ENCODE measurements at places on chromosomes 3 and 15.

DNA sequence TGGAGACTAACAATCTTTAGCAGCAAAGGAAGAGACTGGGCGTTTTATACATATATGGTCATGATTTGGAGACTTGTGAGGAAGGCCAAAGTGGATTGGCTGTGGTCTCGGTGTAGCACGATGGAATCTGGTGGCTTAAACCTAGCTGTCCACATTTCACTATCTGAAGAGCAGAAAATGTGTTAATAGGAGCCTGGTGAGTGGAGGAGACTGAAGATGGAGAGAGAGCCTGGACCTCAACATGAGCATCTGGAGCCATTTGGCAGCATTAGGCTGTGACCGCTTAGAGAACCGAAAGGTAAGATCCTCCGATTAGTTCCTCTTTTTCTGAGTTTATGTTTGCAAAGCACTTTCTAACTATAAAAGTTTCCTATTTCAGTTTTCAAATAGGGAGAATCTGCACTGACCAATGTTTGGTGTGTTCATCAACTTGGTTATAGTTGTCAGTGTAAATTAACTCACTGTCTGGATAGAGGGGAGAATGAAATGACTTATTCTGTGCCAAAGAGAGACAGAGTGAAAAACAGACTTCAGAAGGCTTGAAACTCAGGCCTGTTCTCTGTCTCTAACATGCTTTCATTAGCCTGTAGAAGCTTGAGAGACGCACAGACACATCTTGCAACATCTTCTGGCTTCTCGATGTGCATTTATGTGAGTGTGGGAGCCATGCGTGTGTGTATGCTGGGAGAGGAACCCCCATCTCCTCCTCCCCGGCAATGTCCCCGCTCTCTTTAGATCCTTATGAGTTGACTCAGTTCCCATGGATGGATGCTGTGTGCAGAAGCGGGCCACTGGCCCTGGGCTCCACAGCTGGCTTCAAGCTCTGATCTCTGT lies 244.7 kb upstream of the TBL1XR1 start:
- no peak for DNase-seq

GRCh38 chr3:139715743-139716360 lies 38.1 kb upstream of the NMNAT3 start:
- peak; percentile 45 for DNase-seq

DNA sequence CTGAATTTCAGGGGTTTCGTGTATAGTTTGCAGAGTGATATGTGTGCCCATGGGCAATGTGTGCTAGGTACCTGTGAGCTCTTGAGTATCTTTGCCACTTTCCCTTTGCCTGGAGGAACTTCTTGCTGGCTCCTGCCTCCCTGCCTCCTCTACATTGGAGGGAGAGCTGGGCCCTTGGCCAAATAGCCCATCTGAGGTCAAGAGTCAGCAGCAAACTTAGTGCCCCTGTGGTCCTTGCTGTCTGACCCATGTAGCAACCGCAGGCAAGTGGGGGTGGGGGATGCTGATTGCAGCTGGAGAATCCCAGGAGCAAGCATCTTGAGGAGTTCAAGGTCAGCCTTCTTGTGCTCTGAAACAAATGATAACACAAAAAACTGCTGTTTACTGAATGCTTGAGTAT lies 5.4 kb upstream of the TBC1D21 start:
- no peak for DNase-seq

- no peak for DNase-seq
Observed at GRCh38 chr3:71244153-71244825, 339.2 kb downstream of the FOXP1 start.

- DNase-seq, result no peak
Observed at GRCh38 chr3:106208967-106209366, 340.2 kb upstream of the CBLB start.

GRCh38 chr15:69988541-69989225 lies 109.0 kb downstream of the TLE3 start:
- DNase-seq, result no peak

GRCh38 chr3:2643606-2644005 lies 466.6 kb downstream of the IL5RA start:
- DNase-seq, result no peak

GRCh38 chr15:41629463-41629862 lies 30.7 kb upstream of the MGA start:
- no peak for DNase-seq

GRCh38 chr15:100757661-100758060 lies 122.0 kb upstream of the ALDH1A3 start:
- DNase-seq, result no peak

DNA sequence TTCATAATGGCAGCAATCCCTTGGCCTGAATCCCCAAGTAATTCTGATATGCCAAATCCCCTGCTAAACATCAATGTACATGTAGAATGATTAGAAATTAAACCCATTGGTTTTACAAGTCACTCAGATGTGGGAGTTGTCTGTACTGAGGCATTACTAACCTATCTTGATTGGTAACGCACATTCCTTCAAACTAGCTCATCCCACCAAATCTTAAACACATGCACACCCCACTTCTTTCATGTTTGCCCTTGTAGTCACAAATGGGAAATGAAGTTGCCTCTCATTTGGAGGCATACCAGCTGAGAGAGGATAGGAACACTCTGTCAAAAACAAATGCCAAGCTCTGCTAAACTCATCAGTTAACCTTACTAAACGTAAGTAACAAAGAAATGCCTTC lies 29.1 kb upstream of the MAN2C1 start:
- DNase-seq, result no peak

GRCh38 chr15:63503739-63504246 lies 600 bp upstream of the USP3 start:
- DNase-seq, result peak; percentile 63

GRCh38 chr3:25870452-25870851 lies 80.6 kb downstream of the OXSM start:
- no peak for DNase-seq

DNA sequence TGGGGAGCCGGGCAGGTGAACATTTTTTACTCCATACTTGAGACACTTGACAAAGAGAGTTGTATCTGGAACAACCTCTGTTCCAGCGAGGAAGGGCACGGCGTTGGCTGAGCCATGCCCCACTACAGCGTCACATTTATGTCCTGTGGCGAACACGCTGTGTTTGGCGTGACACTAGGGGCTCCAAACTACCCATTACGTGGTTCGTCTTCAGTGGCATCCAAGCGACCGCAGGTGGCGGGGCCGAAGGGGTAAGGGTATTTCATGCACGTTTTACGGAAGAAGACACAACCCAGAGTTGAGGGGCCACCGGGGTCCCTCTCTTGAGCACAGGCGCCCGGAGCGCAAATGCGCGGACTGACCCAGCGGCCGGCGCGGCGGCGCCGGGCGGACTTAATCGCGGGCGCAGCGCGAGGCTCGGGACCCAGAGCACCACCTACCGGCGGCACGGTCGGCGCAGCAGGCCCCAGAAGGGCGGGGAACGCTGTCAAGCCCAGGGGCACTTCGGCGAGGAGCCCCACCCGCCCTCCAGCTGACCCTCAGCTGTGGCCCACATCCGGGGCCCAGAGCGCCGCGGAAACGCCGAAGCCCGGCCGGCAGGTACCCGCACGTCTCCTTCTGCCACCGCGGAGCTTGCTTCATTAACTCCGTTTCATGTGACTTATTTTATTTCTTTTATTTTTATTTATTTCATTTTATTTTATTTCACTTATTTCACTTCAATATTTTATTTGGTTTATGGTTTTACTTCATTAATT lies 36.4 kb upstream of the TRIM71 start:
- DNase-seq, result peak; percentile 60

DNA sequence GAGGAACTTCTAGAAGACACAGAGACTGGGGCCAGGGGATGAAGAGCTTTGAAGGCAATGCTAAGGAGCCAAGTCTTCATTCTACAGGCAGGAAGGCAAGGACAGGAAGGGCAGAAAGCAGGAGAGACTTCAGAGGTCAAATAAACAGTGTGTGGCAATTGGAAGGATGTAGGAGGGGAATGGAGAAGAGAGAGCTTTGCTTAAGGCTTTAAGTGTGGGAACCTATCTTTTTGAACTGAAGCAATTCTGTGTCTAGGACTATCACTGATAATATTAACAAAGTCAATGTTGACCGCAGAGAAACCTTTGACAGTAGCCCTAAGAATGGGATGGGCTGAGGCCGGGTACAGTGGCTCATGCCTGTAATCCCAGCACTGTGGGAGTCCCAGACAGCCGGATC lies 325.0 kb downstream of the FOXP1 start:
- no peak for DNase-seq

DNA sequence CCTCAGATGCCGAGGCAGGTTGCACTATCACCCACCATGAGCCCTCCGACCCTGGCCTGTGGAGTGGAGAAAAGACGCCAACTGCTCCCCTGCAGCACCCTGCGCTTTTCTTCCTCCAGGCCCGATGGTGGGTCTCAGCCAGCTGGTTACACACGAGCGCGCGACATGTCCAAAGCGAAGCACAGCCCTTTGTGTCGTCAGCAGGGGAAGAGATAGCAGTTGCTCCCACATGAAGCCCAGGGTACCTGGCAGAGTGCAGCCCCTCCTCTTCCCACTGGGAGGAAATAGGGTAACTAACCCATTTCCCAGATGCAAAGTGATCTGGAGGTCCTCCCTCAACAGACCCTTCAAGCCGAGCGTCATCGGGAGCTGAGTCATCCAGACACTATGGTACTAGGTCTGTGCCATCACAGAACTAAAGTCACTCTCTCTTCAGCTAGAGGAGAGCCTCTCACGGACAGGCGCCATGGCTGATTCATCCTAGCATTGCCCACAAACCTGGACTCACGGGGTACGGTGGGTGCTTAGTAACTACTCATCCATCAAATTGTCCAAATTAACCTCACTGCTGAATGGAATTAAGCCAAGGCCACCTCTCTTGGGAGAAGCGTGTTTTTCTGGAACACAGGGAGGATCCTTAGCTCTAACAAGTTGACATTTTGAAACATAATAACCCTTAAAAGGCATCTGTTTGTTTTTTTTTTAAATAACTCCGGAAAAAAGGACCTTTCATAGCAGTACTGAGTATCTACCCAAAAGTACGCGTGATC lies 45.2 kb upstream of the BDH1 start:
- DNase-seq, result no peak

DNA sequence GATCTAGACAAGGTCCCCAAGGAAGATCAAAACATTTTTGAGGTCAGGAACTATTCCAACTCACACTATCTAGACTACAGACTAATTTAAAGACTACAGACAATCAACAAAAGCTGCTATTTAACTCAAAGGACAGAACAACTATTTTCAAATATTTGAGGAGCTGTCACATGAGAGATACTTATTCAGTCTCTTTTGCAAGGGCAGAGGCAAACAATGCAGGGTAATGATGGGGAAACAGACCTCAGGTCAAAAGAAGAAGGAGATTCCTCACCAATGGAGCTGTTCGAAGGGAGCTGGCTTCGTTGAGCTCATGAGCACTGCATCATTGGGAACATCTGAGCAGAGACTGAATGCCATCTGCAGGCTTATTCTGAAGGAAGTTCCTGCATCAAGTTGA lies 231.9 kb downstream of the DTWD1 start:
- DNase-seq, result no peak

DNA sequence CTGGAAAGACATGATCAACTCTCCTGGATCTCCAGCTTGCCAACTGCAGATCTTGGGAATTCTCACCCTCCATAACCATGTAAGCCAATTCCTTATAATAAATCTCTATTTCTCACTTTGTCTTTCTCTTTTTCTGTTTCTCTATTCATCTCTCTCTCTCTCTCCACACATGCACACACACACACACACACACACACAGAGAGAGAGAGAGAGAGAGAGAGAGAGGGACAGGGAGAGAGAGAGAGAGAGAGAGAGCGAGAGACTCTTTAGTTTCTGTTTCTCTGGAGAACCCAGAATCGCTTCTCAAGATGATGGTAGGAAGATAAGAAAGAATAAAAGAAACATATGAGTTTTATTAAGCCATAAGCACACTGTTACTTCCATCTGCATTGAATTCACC lies 111.9 kb downstream of the BCHE start:
- no peak for DNase-seq

- DNase-seq, result peak; percentile 8
Observed at GRCh38 chr15:34161329-34161963, 48.5 kb downstream of the KATNBL1 start.

DNA sequence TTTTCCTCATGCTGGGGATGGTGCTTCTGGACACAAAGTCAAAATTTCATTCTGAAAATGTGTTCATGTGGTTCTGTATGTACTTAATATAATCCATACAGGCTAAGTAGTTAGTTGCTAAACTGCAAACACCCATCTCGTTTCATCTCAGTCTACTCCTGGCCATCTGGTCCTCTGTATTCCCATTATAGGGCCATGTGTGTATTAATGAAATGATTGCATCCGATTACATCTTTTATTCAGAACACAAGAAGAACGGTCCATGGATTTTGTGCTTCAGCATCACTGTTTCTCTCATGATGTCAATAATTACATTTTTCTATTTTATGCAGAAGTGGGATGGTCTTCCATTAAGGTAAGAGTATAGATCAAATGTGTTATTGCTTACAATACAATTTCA lies 6.1 kb upstream of the GJD2 start:
- DNase-seq, result no peak

DNA sequence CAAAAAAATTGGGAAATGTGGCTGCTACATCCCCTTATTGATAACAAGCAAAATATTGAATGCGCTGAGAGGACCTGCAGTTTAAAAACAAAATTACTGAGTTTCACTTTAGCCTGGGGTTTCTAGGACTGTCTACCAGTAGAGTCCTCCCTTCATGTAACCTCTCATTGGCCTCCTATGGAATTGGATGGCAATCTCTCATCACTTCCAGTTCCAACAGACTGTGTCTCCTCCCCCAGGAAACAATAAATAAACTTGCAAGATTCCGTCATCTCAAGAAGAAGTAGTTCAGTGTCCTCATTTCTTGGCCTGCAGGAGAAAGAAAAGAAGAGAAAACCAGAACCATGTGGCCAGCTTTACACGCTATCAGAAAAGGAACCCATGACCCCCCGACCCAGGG lies 123.8 kb downstream of the TLE3 start:
- no peak for DNase-seq

DNA sequence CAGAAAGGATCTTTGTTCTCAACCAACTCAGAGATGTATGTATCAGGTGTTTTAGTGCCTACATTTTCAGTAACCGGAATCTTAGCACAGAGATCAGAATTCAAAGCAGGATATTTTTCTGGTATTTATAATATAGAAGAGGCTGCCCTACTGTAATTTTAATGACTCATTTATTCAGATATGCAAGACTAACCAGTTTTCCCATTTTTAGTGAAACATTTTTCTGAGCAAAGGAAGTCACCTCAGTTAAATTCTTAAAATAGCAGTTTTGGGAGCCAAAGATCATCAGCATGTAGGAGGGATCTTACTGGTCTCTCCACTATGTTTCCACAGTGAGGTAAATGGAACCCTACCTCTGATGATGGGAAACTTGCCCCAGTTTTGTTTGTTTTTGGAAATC lies 42.0 kb downstream of the SRP14 start:
- DNase-seq, result no peak

- DNase-seq, result no peak
Observed at GRCh38 chr3:24182756-24183155, 237.7 kb downstream of the NR1D2 start.

GRCh38 chr3:66497288-66497984 lies 3.4 kb downstream of the LRIG1 start:
- no peak for DNase-seq

GRCh38 chr3:70992131-70992530 lies 591.4 kb downstream of the FOXP1 start:
- DNase-seq, result no peak

- no peak for DNase-seq
Observed at GRCh38 chr15:42150219-42150970, 6.0 kb downstream of the PLA2G4F start.

- no peak for DNase-seq
Observed at GRCh38 chr3:54897028-54897711, 30.7 kb downstream of the LRTM1 start.

All from RWPE1 (cell line).